Inflammatory macrophage treated with lipopolysaccharide for 1 hour (primary cell): ENCODE measurements at places on chromosomes 11 and 22.

- no peak for DNase-seq
Observed at GRCh38 chr11:16337421-16338213, 18.7 kb downstream of the SOX6 start.

GRCh38 chr11:2137202-2138067, 1.8 kb downstream of the IGF2 start:
- DNase-seq = no peak

GRCh38 chr11:12113294-12113693, 2.9 kb downstream of the MICAL2 start:
- DNase-seq = no peak

DNA sequence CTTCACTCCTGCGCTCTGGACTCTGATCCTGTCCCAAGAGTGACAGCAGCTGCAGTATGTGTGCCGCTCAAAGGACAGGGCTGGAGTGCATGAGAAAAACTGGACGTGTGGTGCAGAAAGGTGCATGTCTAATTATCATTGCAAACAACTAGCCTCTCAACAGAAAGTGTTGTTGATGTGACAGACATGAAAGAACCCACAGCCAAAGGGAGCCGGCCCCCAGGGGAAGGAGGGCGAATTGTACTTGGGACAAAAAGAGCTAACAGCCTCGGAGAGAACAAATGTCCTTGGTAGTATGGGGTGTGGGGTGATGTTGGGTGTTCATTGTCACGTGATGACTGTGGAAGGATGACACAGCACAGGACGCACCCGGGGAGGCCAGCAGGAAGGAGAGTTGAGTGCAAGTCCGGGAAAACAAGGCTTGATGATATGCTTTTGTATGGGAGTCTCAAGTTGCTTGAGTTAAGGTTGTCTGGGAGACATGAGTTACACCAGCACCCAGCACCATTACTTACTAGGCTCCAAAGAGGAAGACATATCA, 325.5 kb downstream of the NTM start:
- no peak for DNase-seq

GRCh38 chr22:49600468-49600867, 227.2 kb downstream of the BRD1 start:
- DNase-seq = no peak
